ENCODE measurements at places on chromosomes 5 and 9.

DNA sequence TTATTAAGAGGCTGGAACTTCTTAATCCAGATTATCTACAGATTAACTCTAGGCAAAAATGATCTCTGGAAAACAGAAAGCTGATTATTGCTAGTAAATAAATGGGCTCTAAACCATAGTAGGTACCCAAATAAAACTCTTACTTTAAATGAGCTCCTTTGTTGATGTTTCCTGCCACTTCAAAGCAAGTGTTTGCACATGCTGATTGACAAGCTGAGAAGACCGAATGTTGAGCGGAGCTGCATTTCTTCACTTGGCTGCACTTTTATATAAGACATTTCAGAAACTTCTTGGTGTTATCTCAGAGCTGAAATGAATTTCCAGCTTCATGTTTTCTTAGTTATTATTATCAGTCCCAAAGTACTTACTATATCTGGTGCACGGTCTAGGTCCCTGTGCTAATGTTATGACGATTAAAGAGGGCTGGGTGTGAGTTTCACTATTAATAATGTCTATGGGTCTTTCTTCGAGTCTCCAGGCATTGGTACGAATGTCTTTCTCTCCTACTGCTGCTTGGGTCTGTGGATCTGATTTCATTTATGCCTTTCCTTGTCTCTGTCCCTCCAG is 58.6 kb upstream of the CTXN3 start:
- no peak for DNase-seq

DNA sequence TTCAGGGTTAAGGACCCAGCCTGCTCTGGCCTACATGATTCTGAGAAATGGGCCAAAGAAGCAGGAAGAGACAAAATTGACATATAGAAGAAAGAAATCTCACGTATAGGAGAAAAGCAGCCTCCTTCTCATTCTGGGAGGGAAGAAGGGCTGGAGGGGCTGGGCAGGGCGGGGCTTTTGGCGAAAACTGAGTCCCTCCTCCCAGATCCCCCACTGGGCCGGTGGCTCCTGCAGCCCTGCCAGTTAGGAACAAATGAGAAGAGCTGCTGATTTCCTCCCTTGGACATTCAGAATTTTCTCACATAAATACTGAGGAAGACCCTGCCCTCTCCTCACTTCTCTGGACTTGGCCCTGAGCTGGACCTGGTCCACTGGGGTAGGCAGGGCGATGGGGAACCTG is at the start of gene WNT8A:
Gene WNT8A, plus strand, starts transcription at position 332 of the 400 bp plus-strand sequence. CDS start 95 bp downstream, outside the sequence.
- no peak for DNase-seq

GRCh38 chr9:136550439-136551289 is 4.8 kb upstream of the NOTCH1 start:
- DNase-seq = no peak

- DNase-seq = no peak
Observed at GRCh38 chr5:101838435-101838834, 457.6 kb downstream of the SLCO4C1 start.

DNA sequence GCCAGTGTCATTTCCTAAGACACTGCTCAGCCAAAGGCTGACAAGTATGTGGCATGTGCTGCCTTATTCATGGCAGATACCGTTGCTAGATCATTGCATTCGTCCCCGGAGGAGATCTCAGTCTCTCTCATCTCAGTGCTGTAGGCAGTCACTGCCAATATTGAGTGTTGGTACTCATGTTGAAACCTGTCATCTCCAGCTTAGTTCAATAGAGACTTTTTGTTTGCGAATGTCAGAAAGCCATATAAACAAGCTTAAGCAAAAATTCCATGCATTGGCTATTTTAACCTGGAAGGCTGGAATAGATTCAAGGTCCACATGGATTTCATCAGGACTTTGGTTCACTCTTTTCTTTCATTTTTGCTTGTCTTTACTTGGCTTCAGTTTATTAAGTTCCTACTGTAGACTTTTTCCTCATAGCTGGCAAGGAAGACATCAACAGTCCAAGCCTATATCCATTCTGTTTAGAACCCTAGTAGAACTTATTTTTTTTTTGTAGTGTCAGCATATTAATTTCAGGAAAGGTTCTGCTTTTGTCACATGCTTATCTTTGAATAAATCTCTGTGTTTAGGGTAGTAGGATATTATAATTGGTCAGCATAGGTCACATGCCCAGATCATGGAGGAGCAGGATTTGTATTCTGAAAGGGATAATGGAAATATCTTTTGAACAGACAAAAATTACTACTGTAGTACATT is 66.8 kb downstream of the FCHO2 start:
- DNase-seq = no peak

GRCh38 chr5:77560677-77561263 is 68.7 kb upstream of the WDR41 start:
- no peak for DNase-seq

DNA sequence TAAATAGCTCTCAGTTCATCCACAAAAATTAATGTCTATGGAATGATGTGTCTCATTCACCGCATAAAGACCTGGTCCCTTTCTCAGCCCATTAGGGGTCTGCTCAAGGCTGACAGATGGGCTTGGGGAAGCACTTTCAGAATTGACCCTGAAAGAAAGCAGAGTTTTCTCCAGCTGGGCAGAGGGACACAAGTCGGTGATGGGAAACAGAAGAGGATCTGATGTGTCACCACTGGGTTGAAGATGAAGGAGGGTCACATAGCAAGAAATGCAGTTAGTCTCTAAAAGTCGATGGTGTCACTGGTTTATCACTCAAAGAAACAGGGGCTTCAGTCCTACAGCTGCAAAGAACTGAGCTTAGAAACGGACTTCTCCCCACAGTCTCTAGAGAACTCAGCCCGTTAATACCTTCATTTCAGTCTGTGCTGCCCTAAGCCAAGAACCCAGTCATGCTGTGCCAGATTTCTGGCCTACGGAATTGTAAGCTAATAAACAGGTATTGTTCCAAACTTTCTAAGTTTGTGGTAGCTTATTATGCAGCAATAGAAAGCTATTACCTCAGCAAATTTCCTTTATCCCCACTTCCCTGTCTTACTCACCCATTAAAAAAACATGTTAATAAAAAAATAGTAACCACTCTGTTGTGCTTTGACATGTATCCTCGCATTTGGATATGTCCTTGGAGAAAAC is 64.6 kb downstream of the ADAMTS12 start:
- DNase-seq = no peak

DNA sequence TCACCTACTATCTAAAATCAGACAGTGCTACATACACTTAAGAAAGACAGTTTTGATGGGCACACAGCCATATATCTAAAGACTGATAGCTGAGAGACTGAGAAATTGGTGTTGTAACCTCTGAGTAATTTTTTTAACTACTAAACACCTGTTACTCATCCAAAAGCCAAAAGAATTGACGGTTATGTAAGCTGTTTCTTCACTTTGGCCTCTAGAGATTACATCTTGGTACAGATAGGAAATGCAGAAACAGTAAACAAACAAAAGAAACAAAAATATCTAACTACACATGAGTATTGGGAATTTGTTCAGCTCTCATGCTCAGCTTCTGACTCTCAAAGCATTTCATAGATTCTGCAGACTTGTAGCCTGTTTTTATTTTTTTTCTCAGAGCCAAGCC is 152.1 kb upstream of the GAS1 start:
- DNase-seq = no peak

- DNase-seq = peak; percentile 48
Observed at GRCh38 chr9:121860213-121860612, 208.8 kb downstream of the DAB2IP start.

DNA sequence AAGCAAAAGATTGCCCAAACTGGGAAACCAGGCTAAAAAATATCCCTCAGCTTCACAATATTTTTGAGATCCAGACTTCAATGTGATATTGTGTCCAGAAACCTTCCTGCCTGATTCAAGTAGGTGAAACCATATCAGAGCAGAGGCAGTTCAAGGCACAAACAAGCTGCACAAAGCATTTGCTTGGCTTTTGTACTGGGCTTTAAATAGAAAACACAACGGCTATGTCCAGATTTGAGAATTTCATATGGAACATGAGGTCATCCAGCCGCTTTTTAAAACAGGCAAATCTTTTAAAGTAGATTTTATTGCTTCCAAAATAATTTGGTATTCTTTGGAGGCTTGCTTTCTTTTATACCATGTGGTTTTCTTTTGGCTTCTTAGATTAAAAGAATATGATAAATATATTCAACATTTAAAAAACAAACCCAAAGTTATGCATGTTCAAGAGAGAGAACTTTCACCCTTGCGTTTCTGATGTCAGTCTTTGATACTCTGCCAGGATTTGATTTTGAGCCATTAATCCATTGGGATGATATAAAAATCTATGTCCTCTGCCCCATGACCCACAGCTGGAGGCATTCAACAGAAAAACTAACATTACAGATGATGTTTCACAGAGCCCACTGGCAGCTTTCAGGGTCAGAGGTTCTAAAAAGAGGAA is 29.0 kb upstream of the CCDC112 start:
- no peak for DNase-seq

DNA sequence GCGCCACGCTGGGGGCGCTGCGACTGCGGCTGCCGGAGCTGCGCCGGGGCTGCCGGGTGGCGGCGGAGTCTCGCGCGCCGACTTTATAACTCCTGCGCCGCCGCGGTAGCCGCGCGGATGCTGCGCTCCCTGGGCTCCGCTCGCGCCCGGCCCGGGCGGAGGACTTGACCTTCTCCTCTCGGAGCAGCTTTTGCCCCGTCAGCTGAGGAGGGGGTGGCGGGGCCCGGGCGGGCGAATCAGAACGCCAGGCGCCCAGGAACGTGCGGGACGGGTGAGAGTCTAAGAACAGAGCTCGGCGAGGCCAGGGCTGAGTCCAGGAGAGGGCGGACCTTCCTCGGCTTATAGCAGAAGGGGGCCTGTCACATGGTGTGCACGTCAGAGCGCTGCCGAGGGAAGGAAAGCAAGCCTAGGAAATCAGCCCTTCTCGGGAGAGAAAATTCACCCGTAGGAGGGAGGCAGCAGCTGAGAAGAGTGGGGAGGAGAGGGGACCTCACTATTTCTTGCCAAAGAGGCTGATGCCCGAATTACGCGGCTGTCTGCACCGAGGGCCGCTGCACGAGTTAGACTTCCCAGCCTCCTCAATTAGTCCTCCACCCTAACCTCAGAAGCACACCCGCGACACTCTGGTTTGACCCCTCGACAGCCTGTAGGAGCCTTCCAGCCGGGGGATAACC is at the start of gene FOXD1:
Gene FOXD1, minus strand, starts transcription at position 315 of the 674 bp plus-strand sequence. CDS start 415 bp downstream, outside the sequence.
- peak; percentile 97 for DNase-seq

All from islet precursor cell (in vitro differentiated cells).